DMS153 (cell line): ENCODE measurements at places on chromosomes 11 and 22.
A peak's percentile ranks its signal among the peaks of the same experiment; 100 is the strongest.

- DNase-seq, result peak; percentile 0
These were observed 14.2 kb downstream of the OR52A5 start for GRCh38 chr11:5123802-5124521.

DNA sequence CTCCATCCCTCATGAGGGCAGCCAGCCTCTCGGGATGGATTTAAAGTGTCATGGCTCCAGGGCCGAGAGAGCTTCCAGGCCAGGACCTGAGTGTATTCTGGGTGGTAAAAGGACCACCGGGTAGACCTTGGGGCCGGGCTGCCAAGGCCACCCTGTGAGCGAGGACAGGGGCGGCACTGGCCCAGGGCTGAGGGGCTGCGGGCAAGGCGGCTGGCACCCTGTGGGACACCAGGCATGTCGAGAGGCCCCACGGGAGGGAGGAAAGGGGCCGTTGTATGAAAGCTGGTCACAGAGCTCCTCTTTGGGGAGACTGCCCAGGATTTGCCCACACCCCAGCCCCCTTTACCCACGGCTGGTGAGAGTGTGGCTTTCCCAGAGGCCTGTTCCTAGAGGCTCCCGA, 92.3 kb upstream of the RTL6 start:
- DNase-seq, result no peak

DNA sequence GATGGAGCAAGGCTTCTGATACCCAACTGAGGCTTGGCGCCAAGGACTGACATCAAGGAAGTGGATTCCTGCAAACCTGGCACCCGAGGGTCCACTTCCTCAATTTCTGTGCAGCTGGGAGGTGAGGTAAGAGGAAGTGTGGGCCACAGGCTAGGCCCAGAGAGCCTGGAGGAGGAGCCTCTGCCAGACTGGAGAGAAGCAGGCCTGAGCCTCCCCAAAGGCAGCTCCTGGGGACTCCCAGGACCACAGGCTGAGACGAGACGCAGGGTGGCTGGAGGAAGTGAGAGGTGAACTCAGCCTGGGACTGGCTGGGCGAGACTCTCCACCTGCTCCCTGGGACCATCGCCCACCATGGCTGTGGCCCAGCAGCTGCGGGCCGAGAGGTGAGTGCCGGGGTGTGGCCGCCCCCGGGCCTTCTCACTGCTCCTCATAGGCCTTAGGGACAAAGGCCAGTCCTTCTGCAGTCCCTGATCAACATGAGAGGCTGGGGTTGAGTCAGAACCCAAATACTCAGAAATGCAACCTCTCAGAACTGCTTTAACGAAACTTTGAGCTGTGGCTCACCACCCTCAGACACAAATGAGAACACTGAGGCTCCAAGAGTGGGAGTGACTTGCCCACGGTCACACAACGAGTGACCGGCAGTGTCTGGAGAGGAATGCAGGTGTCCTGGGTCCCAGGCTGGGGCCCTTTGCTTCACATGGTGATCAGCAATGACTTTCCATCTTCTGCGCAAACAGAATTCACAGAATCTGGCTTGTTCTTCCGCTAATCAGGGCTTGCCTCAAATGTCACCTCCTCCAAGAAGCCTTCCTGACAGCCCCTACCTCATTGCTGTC, at the start of gene NCF4:
NCF4 (plus strand) TSS at position 186 of the 839 bp plus-strand sequence; CDS start at position 352, 166 bp downstream.
- DNase-seq, result no peak

DNA sequence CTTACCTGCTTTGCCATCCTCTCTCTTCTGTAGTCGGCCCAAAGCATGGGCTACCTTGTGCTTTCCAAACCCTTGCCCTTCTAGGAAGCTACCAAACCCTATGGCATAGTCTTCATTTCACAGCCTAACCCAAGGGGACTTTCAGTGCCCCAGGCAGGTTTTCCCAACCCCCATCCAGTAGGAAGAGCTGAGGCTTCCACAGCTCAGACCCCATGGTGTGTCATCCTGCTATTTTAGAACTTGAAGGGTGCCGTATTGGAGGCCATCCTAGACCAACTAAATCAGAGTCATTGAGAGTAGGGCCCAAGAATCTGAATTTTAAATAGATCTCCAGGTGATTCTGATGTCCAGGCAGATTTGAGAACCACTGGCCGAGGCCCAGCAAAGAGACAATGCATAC, 31.9 kb upstream of the TUB start:
- no peak for DNase-seq

DNA sequence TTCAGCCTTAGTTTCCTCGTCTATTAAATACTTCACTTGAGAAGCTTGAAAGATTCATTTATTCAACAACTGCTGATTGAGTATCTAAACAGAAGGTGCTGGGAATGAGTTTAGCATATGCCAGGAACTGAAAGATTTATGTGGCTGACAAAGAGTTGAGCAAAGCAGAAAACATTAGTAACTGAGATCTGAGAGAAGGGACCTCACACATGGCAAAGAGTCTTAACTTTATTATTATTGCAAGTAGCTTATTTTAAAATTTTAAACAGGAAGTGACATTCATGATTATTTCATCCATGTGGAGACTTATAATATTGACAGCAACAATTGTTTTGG, 133.6 kb downstream of the CASP12 start:
- DNase-seq, result no peak

GRCh38 chr22:26461188-26461810, 22.3 kb downstream of the HPS4 start:
- DNase-seq, result peak; percentile 10

DNA sequence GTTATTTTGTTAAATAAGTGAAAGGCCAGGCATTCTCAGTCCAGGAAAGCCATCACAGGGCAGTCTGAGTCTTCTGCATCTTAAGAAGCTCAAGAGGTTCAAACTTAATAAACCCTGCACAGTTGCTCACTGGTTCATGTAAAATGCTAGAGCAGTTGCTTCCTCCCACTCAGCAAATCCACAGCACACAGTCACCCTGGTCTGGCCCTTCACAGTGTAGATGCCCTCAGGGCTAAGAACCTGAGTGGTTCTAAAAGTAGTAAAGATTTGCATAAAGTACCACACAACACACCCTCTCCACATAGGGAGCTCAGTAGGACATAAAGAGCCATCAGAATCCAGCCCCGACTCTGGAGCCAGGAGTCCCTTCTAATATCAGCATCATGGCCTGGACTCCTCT, 58.7 kb downstream of the ZNF280B start:
- DNase-seq, result no peak

GRCh38 chr11:96227244-96227643, 115.8 kb downstream of the MAML2 start:
- DNase-seq, result no peak

DNA sequence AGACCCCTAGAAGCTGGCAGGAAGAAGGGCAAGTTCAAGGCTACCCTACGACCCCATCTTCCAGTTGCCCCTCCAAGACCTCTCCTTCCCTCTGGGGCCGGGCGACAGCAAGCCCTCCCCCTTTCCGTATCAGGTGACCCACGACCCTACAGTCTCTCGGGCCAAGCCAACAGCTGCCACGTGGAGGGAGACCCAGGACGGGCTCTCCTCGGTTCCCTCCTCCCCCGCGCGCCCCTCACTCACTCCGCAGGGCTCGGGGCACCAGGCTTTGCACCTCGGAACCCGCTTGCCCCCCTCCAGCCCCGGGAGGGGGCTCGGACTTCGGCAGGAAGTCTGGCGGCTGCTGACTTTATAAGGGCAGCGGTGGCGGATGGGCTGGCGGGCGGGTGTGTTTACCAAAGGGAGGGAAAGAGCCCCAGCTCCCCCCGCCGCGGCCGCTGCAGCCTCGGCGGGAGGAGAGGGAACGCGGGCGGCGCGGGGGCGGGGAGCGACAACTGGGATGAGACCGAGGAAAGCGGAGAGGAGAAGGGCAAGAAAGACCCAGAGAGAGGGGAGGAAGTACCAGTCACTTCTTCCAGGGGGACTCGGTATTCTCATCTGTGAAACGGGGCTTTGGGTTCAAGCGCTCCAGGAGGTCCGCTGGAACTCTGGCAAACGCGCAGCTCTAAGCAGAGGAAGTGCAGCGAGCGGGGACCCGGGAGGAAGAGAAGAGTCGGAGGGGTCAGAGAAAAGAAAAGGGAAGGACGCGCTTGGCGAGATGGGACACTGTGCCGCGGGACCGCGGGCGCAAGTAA, 767 bp downstream of the SLC43A1 start:
- no peak for DNase-seq

GRCh38 chr11:674406-674805, 20.6 kb downstream of the DEAF1 start:
- no peak for DNase-seq

- no peak for DNase-seq
These were observed 831.2 kb downstream of the METTL15 start for GRCh38 chr11:28939381-28939780.

DNA sequence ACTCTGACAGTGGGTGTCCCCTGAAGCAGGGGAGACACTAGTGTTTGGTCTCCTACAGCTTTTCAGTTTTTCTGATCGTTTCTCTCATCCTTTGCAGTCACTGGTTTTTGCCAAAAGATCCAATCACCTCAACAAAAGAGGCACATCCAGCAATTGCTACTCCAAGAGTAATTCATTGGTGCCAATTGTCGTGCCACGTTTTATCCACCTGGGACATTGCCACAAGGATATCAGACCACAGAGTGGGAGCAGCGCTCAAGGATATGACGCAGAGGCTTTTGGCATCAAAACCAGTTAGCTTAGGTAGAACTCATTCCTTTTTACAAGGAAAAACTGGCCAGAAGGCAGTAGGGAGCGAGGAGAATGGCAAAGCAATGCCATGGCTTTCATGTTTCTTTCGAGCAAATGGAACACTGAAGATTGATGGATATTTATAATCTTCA, 40.9 kb upstream of the BLID start:
- no peak for DNase-seq

- no peak for DNase-seq
These were observed 120.9 kb upstream of the ZC3H12C start for GRCh38 chr11:109972181-109972715.
